ENCODE measurements at places on chromosomes 12 and 14.

DNA sequence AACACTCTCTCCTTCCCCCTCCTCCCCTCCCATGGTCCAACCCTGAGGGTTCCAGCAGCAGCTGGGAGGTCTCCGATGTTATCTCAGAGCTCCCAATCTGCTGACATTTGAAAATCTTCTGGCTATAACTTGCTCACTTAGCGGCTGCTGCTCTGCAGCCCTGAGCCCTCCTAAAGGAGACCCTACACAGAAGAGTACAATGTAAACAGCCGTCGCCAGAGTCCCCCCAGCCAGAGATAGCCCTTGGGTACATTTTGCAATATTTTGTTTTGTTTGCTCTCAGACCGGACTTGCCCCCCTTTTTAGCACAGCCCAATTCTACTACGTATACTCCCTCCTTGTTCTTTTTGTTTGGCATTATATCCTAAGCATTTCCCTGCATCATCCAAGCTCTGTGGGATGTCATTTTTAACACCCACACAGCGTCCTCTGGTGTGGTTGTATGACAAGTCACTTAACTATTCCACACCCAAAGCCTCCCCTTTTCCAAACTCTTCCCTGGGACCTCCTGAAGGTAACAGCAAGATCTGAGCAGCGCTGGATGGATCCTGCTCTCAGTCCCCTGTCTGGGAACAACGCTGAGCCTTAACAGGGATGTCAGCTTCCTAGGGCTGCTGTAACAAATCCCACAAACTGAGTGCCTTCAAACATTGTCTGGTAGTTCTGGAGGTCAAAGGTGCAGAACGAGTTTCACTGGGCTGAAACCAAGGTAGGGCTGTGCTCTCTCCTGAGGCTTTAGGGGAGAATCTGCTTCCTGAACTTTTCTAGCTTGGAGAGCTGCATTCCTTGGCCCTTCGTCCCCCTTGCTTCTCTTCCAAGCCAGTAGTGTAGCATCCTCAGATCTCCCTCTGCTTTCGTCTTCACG lies 25.3 kb upstream of the TCL1B start:
- DNase-seq = no peak

DNA sequence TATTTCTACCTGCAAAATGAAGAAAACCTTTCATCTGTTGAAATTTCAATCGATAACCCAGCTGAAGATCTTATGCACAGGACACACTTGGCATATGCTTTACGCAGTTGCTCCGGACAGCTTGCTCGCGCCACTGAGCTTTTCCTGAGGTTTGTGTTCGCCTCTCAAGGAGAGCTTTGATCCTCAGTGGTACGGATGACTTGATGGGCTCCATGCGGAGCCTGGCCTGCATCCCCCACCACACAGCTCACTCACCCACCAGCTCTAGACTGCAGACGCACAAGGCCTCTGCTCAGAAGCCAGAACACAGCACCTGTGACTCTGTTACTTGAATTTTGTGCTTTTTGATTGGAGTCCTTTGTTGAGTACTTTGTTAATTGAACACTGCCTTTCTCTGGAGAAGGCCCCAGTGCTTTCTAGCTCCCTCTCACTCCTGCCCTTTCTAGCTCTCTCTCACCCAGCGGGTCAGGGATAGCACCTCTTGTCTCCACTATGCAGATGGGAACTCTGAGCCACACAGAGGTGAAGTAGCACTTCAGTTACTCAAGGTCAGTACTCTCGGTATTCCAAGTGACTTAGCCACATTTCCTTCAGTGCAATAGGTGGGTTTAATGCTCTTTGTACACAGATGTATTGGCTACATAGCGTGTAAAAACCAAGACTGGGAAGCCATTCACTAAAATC lies 52.1 kb downstream of the TBC1D30 start:
- DNase-seq = no peak

DNA sequence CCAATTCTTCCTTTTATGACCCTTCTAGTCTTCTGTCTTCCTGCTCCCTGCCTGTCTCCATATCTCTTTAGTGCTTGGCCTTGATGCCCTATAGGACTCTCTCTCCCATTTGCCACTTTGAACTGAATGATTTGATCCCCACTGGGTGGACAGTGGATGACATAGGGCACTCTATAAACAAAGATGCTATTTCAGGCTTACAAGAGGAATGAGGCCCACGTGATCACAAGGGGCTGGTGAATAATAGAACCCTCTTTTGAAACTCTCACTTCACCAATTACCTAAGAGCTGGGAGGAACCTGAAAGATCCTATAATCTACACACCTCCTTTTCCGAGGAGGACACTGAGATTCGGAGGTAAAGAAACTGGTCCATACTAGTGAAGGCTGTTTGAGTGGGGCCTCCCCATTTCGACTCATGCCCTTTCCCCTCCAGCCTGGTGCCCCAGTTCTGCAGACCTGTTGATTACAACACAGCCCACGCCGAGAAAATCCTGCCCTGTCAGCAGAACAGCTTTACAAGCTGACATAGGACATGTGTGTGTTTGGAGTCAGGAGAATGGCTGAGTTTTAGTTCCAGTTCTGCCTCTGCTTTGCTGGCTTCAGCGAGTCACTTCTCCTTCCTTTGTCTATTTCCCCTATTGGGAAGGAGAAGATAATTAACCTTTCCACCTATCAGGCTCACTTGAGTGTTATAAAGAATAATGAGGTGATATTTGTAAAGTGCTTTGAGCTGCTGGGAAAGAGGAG lies 400.3 kb downstream of the ZFP36L1 start:
- no peak for DNase-seq

DNA sequence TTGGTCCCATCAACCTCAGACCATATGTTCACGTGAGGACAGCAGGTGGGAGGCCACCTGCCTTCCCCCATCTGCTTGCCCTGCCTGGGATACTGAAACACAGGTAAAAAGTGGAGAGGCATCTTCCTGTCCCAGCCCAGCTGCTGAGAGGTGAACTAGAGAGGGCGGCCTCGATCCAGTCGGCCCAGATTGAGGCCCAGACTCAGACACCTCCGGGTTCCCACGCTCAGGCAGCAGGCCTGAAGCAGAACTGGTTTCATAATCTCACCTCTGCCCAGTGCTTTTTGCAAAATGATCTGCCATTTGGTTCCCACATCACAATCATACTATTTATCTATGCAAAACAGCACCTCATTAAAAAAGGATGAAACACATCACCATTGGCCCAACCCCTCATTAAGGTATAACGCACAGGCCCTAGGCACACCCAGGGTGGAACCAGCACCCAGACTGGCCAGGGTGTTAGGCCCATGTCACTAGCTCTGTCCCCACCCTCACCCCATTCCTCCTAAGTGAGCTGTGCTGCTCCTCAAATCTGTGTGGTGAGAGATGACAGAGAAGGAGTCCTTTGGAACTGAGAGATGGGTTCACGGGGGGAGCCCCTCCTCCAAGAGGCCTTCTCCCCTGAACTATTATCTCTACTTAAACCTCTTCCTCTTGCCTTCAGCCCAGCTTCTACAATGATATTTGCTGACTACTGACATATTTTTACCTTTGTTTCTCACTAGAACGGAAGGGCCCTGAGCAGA lies 81.1 kb downstream of the ZFP36L1 start:
- DNase-seq = no peak

GRCh38 chr14:52227619-52228222 lies 39.8 kb upstream of the PTGDR start:
- no peak for DNase-seq

DNA sequence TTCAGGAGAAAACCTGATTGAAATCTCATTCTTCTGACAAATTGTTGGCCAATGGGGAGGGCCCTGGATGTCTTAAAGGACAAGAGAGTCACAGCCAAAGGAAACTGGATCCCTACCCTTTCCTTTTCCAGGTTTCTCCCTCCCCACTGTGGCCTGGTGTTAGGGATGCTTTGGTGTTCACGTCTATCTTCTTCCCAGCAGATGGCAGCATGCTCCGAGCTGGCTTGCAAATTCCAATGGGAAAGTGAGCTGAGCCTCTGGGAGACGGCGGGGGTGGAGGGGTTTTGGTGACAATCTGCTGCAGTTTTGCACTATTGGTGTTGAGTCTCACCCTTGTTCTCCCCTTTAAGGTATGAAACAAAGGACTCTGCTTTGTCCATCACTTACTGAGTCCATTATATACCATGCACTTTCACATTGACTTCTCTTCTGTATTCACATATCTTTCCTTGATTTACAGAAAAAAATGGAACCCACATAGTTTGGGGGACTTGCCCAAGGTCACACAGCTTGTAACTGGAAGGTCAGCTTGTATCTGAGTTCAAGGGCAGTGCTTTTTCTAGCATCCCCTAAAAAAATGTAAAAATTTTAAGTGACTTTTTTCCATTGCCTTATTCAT lies 39.3 kb downstream of the CCDC177 start:
- DNase-seq = peak; percentile 87

DNA sequence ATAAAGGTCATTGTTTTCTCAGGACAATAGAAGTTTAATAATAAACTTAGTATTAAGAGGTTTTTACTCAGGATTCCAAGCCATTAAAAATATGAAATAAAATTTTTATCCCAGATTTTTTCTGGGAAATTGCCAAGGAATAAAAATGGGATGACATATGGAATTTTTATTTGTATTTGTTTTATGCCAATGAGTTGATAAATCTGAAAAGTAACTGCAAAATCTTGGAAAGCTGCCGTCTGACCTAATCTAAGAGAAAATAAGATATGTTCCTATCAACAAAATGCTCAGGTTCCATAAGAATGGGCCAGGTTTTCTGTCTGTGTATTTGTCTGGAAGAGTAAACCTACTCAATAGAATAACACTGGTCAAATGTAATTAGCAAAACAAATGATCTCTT lies 22.2 kb upstream of the KERA start:
- no peak for DNase-seq

DNA sequence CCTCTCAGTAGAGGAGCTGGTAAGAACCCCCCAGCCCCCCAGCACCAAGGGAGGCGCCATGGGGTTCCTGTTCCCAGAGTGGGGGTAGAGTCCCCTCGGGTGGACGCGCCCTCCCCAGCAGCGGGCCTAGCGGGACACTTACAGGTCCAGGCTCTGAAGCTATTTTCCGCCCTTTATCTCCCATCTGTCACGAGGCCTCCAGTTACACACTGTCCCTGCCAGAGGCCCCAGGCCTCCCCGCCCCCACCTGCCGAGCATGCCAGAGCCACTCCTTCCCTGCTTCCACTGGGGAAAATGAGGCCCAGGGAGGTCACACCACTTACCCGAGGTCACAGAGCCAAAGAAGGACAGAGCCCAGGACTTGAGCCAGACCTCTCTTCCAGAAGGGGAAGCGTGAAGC lies 3.1 kb downstream of the C14orf180 start:
- DNase-seq = peak; percentile 10

GRCh38 chr14:57122129-57122528 lies 146.6 kb downstream of the EXOC5 start:
- DNase-seq = no peak

DNA sequence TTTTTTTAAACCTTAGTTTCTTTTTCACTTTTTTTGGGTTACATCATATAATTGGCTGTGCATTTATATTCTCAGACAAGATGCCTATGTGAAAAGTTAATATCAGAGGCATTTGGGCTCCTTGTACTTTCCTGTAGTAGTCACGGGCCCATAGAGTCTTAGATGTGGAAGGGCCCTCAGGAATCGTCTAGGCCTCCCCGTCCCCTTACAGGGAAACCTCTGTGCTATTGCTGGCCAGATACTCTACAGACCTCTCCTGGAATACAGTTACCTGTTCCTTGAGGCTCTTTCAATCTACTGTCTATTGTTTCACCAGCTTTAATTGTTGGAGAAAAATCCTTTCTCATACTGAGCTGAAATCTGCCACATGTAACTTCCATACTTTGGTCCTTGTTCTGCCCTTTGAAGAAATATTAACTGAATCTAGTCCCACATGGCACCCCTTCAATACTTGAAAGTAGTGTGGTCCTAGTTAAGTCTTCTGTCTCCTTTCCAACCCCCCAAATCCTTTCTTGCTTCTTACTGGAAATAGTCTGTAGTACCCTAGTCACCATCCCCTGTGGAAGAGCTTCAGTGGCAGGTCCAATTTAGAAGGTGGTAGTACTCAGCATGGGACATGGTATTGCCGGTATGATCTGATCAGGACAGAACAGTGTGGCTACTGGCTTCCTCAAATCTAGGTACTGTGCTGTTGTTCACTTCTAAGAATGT lies 3.1 kb downstream of the ATP23 start:
- no peak for DNase-seq

- no peak for DNase-seq
These were observed 125.6 kb downstream of the PDE3A start for GRCh38 chr12:20493934-20494333.

DNA sequence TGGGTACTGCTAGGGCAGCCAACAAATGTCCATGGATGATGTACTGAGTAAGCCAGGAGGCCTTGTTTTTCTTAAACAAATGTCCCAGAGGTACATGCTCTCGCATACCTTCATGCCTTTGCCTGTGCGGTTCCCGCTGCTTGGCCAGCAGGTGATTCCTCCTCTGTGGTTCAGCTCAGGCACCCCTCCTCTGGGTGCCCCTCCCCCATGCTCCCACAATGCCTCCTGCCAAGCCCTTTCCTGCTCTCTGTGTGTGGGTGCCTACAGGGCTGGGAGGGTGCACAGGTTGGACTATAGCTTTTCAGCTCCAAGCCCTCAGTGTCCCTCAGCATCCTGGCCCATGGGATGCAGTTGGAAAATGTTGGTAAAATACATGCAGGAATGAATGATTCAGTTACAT lies 23.5 kb downstream of the ASB2 start:
- no peak for DNase-seq

DNA sequence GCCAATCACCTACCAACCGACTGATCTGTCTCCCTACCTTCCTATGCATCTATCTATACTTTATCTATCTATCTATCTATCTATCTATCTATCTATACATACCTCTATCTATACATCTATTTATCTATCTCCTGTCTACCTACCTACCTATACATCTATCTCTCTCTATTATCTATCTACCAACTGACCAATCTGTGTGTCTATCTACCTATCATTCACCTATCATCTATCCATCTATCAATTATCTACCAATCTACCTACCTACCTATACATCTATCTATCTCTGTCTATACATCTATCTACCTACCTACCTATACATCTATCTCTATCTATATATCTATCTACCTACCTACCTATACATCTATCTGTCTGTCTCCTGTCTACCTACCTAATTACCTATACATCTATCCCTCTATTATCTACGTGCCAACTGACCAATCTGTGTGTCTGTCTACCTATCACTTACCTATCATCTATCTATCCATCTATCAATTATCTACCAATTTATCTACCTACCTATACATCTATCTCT lies 3.5 kb downstream of the DNAH10 start:
- no peak for DNase-seq

GRCh38 chr12:87444039-87444438 lies 585.2 kb downstream of the C12orf50 start:
- no peak for DNase-seq

- peak; percentile 4 for DNase-seq
These were observed 220.5 kb upstream of the PRICKLE1 start for GRCh38 chr12:42810006-42810405.
